ENCODE measurements at places on chromosomes 12 and 14.

DNA sequence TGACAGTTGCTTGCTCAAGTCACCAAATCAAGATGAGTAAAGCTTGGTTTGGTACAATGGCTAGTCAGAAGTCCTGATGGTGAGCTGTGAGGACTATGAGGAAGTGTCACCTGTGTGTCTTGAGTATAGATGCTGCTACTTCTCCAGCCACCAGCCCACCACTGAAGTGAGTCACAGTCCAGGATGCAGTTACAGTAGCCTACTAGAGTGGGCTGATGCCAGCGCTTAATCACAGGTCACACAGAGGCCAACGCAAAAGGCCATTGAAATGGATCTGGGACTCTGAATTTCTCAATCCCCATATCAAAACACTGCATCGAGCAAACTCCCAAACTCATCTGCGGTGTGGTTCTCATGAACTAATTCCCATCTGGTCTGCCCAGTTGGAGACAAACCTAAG lies 223.1 kb downstream of the ANO6 start:
- DNase-seq, result no peak

DNA sequence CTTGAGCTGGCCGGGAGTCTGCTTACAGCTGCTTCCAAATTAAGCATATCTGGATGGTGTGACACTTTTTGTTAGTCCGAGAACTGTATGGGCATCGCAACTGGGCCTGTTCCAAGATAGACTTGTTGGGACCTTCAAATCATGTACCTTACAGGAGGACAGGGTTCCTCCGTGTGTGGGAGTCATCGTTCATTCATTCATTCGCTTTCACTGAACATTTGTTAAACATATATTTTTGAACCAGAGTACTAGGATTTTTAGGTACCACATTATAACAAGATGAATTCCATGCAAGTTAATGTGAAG lies 387 bp upstream of the IPO8 start:
- no peak for DNase-seq

DNA sequence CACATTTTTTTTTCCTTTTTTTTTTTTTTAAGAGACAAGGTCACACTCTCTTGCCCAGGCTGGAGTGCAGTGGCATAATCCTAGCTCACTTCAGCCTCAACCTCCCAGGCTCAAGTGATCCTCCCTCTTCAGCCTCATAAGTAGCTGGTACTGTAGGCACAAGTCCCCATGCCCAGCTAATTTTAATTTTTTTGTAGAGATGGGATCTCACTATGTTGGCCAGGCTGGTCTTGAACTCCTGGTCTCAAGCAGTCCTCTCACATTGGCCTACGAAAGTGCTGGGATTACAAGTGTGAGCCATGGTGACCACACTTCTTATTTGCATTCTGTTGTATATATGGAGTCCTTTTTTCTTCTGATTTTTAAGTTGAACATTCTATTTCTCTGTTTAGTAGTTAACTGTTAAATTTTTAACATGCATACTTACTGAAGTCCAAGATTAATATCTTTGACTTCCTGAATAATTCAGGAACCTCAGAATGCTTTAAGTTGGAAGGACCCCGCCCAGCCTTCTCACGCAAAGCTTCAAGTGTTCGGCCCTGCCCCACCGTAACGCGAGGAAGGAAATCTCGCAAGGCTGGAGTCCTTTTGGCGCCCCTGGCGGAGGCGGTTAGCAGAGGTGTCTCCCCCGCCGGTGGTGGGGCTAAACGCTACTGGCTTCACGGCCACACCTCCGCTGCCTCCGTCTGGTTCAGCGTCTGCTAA lies 21.6 kb downstream of the SPATS2 start:
- peak; percentile 90 for DNase-seq

- no peak for DNase-seq
These were observed 153.6 kb upstream of the ARID2 start for GRCh38 chr12:45575823-45576475.

DNA sequence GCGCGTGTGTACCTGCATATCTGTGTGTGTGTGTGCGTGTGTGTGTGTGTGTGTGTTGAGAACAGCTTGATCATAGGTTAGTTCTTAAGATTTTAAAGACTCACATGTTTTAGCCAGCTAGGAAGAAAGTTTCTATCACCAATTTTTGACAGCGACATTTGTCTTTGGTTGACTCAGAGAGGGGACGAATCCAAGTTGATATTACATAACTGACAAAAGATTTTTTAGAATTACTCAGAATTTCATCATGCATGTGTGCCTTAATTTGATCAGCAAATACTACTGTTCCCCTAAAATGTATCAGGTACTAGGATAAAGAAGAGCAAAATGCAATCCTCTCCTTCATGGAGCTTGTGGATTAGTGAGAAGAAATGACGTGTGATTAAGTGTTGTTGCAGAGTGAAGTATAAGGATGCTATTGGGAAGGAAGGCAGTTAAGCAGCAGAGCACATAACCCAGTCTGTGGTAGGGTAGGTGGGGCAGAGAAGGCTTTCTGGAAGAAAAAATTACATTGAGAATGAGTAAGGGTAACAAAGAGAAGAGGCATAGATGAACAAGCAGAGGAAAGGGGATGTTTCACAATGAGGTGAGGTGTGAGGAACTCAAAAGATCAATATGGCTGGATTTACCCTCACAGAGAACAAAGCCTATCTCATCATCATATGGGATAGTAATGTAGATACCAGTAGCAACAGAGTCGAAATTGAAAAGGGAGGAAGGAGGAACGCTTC lies 77.5 kb downstream of the ELK3 start:
- no peak for DNase-seq

- DNase-seq, result no peak
These were observed 19.4 kb downstream of the OTOGL start for GRCh38 chr12:80118565-80119324.

DNA sequence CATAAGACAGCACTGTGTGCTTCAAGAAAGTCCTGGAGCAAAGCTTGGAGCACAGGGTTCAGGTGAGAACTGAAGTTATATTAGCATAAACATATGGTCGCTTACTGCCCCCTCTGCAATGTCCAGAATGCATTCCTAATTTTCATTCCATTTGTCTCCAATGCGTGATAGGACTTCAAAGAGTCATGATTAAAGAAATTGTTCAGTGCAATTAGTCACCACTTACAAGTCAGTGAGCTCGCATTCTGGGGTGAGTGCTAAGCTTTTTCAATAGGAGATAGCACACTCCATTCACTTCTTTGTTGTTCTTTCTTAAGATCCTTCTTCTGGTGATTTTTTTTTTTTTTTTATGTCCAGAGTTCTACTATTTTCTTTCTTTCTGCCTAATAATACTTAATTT lies 398.4 kb downstream of the SYT1 start:
- peak; percentile 64 for DNase-seq

- no peak for DNase-seq
These were observed 56.9 kb downstream of the ADGRD1 start for GRCh38 chr12:131010396-131011131.

GRCh38 chr12:50699154-50699553 lies 64.7 kb upstream of the ATF1 start:
- DNase-seq, result no peak

- no peak for DNase-seq
These were observed 3.1 kb downstream of the SMOC1 start for GRCh38 chr14:69882116-69882864.

DNA sequence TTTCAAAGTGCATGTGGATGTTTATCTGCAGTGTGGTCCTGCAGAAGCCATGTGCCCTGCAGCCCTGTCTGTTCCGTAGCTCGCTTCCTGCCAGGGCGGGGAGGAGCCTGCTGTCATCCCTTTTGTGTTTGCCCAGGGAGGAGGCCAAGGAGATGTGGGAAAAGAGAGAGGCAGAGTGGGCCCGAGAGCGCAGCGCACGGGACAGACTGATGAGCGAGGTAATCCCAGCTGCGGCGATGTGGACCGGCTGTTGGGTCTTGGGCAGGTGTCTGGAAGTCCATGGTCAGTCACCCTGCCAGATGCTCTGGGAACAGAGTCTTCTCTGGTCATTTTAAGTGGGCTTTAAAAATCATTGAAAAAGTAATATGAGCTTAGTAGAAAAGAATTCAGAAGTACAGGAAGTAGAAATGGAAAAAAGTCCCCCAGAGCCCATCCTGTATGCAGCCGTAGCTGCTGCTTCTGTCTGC lies 12.8 kb downstream of the TCHP start:
- DNase-seq, result no peak

DNA sequence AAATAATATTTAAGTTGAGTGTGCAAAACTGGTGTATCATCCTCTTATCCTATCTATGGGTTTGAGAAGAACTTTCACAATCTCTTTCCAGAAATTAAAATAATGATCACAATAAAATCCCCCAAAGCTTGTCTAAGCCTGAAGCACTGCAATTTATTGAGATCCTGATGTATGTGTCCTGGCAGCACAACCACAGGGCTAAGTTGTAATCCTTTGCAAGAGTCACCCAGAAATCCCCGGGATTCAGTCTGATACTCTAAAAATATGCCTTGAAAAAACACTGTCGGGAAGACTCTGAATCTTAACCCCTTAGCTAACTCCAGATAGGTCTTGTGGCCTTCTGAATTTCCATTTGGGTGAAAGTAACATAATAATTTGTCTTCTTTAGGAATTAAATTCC lies 40.3 kb upstream of the STXBP6 start:
- DNase-seq, result no peak

DNA sequence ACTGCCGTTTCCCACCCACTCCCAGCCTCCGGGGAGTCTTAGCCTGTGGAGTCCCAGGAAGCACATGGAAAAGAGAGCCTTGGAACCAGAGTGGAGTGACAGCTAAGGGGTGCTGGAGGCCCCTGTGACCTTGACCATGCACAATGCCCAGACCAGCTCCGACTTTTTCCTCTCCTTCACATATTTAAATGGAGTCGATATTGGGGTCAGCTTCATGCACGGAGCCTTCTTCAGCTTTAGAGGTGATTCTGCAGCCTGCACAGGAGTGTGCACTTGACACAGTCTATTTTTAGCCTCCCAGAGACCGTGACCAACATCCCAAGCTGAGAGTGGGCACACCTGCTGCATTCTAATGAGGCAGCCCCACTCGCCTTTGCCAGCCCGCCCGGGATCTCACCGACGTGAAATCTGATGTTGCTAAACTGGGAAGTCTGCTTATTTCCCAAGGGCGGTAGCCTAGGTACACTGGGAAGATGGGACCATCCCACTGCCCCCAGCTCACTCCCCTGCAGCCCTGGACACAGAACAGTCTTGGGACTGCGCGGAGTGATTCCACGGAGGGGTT lies 47.5 kb downstream of the PRMT8 start:
- peak; percentile 52 for DNase-seq

GRCh38 chr12:2578772-2579171 lies 216.0 kb upstream of the FKBP4 start:
- no peak for DNase-seq

GRCh38 chr12:106878804-106879203 lies 76.9 kb upstream of the TMEM263 start:
- DNase-seq, result no peak

GRCh38 chr12:129109174-129110001 lies 256.1 kb downstream of the GLT1D1 start:
- peak; percentile 27 for DNase-seq

- no peak for DNase-seq
These were observed 4.0 kb downstream of the L3HYPDH start for GRCh38 chr14:59480166-59480565.

GRCh38 chr14:94547726-94548125 lies 13.5 kb upstream of the SERPINA4 start:
- no peak for DNase-seq

GRCh38 chr14:75258079-75258802 lies 20.4 kb upstream of the FOS start:
- DNase-seq, result no peak

DNA sequence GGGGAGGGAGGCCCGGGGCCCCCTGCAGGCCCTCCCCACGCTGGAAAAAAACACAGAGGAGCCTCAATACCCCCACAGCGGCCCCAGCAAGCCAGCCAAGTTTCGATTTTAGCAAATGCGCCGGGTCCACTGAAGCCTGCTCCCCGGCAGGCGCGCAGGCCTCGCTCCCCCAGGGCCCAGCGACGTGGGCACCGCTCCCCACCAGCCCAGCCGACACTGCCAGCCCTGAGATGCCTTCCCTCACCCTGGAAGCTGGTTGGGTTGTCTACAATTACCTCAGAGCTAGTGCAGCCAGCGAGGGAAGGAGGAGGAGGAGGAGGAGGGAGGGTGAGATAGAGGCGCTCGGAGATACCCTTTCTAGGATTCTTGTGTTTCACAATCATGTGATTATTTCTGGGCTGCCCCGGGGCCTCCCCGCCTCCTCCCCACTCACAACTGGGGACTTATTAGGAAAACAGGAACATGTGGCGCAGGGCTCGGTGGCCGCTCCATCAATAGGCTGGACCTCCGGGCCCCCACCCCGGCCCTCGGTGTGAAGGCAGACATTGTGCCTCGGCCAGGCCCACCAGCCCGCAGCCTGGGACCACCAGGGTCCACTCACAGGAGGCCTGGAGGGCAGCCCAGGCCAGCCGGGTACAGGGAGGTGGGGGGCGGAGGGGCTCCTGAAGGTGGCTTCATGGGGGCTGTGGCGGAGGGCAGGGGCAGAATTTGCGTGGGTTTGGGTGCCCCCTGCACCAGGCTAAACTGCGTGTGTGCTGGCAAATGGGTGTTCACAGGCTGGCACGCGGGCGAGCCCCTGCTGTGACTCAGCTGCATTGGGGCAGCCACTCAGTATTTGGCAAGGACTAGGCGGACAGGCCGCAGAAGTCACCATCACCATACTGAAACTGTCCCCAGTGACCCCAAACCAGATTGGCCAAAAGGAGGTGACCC lies 109.9 kb downstream of the NCOR2 start:
- DNase-seq, result no peak

- no peak for DNase-seq
These were observed 85.7 kb downstream of the ITPK1 start for GRCh38 chr14:93029911-93030508.

- no peak for DNase-seq
These were observed 253.4 kb upstream of the KITLG start for GRCh38 chr12:88833641-88834116.

DNA sequence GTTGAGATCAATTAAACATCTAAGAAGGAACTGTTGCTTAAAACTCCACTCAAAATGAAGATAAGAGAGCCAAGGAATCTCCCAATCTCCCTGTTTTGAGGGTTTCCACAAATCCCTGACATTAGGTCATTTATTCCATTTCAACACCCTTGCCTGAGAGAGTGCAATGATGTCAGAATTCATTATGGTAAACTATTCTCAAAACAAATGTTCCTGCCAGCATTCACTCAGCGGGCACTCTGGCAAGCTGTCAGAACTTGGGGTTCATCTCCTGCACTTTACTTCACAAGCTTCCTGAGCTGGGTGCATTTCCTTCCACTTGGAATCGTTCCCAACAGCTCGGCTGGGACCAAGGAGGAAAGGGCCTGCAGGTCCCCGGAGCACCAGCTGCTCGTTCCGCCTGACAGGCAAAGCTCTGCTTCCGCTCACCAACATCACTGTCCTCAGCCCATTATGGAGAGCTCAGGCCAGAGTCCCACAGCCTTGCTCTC lies 117.8 kb downstream of the TTC7B start:
- no peak for DNase-seq

- no peak for DNase-seq
These were observed 91.1 kb downstream of the SRRM4 start for GRCh38 chr12:119072440-119072839.

DNA sequence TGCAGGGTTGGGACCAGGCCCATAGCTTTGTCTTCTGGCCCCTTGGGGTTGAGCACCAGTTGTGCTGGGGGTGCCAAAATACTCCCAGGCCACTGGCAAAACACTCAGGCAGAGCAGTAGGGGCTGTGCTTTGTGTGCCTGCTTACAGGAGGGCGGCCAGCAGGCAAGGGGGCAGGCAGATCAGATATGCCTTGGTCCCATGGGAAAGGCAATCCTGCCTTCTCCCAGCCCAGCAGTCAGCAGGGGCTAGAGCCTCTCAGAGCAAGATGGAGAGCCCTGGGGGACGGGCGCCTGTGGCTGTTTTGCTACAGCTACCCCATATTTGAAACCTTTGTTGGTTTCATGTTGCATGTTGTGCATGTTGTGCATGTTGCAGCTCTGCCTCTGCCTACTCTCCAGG lies 36.2 kb upstream of the TMX1 start:
- DNase-seq, result no peak

GRCh38 chr12:123533672-123534643 lies at the start of gene RILPL1:
Gene RILPL1 (minus strand): TSS chr12:123533719. CDS start chr12:123533482, 237 bp downstream.
- peak; percentile 96 for DNase-seq

Data from islet precursor cell (in vitro differentiated cells).